Brain pericyte (primary cell): ENCODE measurements at places on chromosomes 6 and 20.

GRCh38 chr6:116624036-116624805 is 7.9 kb downstream of the RSPH4A start:
- no peak for DNase-seq

DNA sequence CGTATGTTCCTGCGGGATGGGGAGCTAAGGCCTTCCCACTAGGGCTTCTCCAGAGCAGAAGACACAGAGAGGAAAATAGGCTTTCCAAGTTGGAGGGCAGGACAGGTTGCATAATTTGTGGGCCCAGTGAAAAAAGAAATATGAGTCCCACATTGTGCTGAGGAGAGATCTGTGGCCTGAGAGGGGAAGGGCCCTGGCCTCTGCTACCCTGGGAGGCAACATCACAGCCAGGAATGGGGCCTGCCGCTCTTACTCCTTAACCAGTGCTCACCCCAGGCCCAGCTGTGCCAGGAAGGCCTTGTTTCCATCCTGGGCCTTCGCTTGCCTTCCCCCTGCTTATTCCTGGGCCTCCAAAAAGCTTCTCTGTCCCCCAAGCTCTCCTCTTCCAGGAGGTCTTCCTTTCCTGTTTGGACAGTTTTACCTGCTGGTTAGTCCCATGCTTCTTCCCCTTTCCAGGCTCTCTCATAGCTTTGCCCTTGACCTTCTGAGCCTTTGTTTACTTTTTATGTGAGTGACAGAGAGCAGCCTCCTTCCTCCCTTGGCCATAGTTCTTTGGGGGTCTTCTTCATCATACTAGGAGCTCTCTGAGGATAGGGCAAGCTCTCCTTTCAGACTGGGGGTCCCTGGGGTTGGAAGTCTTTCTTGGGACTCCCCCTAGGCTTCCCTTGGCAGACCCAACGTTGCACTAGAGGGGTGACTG is 26.2 kb upstream of the VEGFA start:
- DNase-seq: no peak

GRCh38 chr6:149614337-149614736 is 34.2 kb downstream of the KATNA1 start:
- no peak for DNase-seq

DNA sequence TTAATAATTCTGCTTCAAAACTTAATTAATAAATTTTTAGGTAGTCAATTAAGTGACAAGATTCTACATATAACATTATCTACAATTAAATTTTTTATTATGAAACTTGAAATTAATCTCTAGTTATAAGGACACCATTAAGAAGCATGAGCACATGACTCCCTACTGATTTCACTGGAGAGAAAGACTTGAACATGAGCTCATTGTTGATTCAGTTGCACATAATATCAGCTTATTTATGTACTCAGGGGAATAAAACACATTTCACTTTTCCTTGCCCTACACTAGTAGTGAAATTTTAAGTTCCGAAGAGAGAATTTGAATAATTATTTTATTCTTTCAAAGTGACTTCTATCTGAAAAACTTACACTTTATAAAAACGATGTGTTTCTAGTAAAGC is 370.2 kb upstream of the EPHA7 start:
- peak; percentile 68 for DNase-seq

DNA sequence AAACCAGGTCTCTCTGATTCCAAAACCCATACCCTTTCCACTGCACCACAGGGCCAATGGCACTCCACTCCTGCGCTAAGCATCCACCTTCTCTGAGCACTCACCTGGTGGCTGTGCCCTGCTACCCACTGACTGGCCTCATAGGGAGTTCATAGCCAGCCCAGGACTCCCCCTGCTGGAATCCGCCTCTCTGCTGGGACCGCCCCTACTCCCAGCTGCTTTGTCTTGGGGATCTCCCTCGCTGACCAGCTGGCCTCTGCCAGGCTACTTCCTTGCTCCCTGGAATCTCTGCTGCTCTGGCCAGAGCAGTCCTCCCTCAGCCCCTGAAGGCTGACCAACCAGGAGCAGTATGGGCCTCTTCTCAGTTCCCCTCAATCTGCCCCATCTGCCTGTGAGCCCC is 129.7 kb downstream of the FAXC start:
- DNase-seq: no peak

DNA sequence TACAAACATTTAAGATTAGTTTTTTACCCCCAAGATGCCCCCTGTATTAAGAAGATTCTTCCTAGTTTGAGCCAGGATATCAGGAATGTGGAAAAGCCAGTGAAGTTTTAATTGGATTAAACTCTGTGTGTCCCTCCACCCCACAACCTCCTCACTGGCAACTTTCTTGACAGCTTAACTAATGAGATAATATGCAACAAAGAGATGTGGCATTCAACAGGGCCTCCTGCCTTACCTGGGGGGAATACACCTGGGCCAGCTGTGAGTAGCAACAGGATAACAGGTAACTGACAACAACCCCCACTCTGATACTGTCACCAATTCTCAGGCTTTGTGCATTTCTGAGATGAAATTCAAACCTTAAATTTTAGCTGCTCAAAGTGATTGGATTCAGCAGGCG is 512.3 kb downstream of the TFAP2B start:
- no peak for DNase-seq

- DNase-seq: no peak
These were observed 17.3 kb upstream of the CCDC167 start for GRCh38 chr6:37516920-37517405.

DNA sequence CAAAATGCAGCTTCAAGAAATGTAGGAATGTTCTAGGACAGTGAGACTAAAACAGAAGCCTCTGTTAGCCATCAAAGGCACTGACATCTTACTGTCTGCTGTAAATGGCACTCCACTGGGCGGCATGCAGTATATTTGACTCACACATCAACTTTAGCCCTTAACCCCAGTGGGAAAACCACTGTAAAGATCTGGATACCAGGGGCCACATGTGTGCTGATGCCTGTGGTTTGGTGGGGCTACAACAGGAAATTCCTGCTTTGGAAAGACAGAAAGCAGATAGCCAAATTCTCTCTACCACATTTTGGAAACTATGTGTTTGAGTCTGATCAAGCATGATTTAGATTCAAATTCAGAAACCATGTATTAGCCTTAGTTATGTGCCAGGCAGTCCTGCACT is 4.3 kb downstream of the PFDN4 start:
- no peak for DNase-seq

GRCh38 chr6:7809346-7809745 is 83.4 kb downstream of the BMP6 start:
- no peak for DNase-seq

DNA sequence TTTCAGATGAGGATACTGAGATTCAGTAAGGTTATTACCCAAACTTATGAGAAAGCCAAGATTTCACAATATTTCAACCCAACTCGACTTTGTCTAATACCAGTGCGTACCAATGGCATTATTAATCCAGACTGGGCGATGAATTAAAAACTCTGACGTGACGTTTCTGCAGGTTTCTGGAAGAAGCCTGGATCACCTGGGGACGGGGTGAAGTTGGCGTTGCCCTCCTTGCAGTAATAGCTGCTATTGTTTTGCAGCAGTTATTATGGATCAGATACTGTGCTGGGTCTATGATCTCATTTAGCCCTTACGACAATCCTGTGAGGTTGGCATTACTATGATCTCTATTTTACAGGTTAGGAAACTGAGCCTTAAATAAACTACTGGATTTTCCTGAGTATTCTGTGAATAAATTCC is 569 bp upstream of the CDC5L start:
- no peak for DNase-seq
